ENCODE measurements at places on chromosomes 6 and 20. TPM values are rescaled to one million over a fixed set of nuclear protein-coding genes. Genes with fewer than 3 reads are reported as not detected.

Gene NFATC2
- 2.3 TPM for total RNA-seq

Gene ARMC12
- total RNA-seq = not detected

Gene CENPW
- 0.89 TPM for total RNA-seq

Gene OXT
- not detected for total RNA-seq

Gene ALDH8A1
- total RNA-seq = 0.20 TPM
